GM23338 (cell line): ENCODE measurements at places on chromosomes 4 and X. TPM values are rescaled to one million over a fixed set of nuclear protein-coding genes. Genes with fewer than 3 reads are reported as not detected.

GRCh38 chr4:128241425-128241913 lies 46.1 kb downstream of the PGRMC2 start:
- H3K36me3 ChIP-seq: no peaks in the 10 kb centered on the region
- H3K4me3 ChIP-seq: no peak overlapping the region
- no peak overlapping the region for H3K27ac ChIP-seq
- no peaks in the 10 kb centered on the region for H3K4me1 ChIP-seq
- DNase-seq: no peak

The SOWAHD gene
- 3.8 and 5.1 TPM in 2 replicates for total RNA-seq

The ENAM gene
- total RNA-seq: not detected in 2 replicates

DNA sequence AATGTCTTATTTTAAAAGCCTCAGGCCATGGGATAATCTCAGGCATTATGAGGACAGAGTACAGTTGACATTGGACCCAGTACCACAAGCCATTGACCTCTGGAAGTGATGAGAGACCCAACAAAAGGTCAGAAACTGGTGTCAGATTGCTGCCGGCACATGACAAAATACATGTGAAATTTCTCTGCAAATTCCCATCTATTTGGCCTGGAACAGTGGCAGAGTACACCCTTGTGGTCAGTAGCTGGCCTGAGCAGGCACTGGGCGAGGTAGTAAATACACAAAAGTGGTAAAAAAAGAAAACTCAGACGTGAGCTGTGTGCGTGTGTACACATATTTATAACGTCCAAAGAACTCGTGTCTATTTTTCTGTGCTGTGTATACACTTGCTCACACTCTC lies 155.5 kb downstream of the DHX15 start:
- no peak overlapping the region for H3K27ac ChIP-seq
- no peaks in the 10 kb centered on the region for H3K36me3 ChIP-seq
- no peak for DNase-seq
- no peak overlapping the region for H3K4me3 ChIP-seq

GRCh38 chr4:38111024-38111423 lies 150.8 kb downstream of the PTTG2 start:
- peaks cover 51% of the 10 kb centered on the region for H3K4me1 ChIP-seq
- no peaks in the 10 kb centered on the region for H3K27me3 ChIP-seq
- H3K4me3 ChIP-seq: no peak overlapping the region
- no peak overlapping the region for H3K27ac ChIP-seq

GRCh38 chr4:186318481-186318880 lies 52.5 kb downstream of the F11 start:
- H3K4me1 ChIP-seq: peaks cover 3% of the 10 kb centered on the region; the same call in 1 of the 2 replicates
- H3K27me3 ChIP-seq: no peaks in the 10 kb centered on the region
- no peak overlapping the region for H3K27ac ChIP-seq

The HOPX gene
- not detected in 2 replicates for total RNA-seq

GRCh38 chrX:2801223-2801622 lies 27.5 kb upstream of the GYG2 start:
- H3K36me3 ChIP-seq: no peaks in the 10 kb centered on the region
- no peaks in the 10 kb centered on the region for H3K27me3 ChIP-seq
- no peaks in the 10 kb centered on the region; the same call in 1 of the 2 replicates for H3K4me1 ChIP-seq
- H3K4me3 ChIP-seq: peak overlapping the region; percentile 46
- H3K27ac ChIP-seq: peak overlapping the region; percentile 99

- peaks cover 11% of the 10 kb centered on the region; the same call in 1 of the 2 replicates for H3K4me1 ChIP-seq
- H3K4me3 ChIP-seq: no peak overlapping the region
- H3K27ac ChIP-seq: no peak overlapping the region
- no peaks in the 10 kb centered on the region for H3K27me3 ChIP-seq
- DNase-seq: peak; percentile 3
These were observed 66.7 kb downstream of the FAM120C start for GRCh38 chrX:54116391-54116790.

- H3K27me3 ChIP-seq: no peaks in the 10 kb centered on the region
- H3K36me3 ChIP-seq: peaks cover 14% of the 10 kb centered on the region; the same call in 1 of the 2 replicates
- no peaks in the 10 kb centered on the region for H3K4me1 ChIP-seq
- DNase-seq: no peak
- no peak overlapping the region for H3K4me3 ChIP-seq
These were observed 104.1 kb downstream of the TNIP2 start for GRCh38 chr4:2651998-2652397.
